ENCODE measurements at places on chromosomes 2 and 18.

- DNase-seq, result no peak
Measured at GRCh38 chr2:196925051-196925767, 1.3 kb downstream of the PGAP1 start.

DNA sequence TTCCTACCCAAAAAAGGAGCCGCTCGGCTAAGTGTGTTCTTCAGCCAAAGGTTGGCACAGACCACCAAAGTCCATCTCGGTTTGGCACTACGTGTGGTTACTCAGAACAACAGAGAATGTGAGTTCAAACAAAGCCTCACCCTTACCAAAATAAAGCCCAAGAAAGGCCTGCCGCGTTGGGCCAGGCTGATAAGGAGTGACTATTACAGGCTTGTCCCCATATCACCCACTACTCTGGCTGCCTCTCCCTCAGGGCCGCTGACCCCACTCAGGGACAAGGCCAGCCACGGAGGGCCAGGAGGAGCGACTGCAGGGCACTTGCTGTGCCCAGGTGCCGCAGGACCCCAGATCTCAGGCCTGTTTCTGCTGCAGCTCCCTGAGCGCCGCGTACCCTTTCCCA lies 13.8 kb downstream of the HS1BP3 start:
- DNase-seq, result no peak

- no peak for DNase-seq
Measured at GRCh38 chr2:105324101-105324500, 5.4 kb downstream of the TGFBRAP1 start.

- DNase-seq, result no peak
Measured at GRCh38 chr2:1594373-1595171, 149.7 kb downstream of the PXDN start.

GRCh38 chr2:65326276-65326675 lies 98.6 kb downstream of the ACTR2 start:
- no peak for DNase-seq

- DNase-seq, result no peak
Measured at GRCh38 chr18:77067291-77068061, 65.1 kb downstream of the MBP start.

DNA sequence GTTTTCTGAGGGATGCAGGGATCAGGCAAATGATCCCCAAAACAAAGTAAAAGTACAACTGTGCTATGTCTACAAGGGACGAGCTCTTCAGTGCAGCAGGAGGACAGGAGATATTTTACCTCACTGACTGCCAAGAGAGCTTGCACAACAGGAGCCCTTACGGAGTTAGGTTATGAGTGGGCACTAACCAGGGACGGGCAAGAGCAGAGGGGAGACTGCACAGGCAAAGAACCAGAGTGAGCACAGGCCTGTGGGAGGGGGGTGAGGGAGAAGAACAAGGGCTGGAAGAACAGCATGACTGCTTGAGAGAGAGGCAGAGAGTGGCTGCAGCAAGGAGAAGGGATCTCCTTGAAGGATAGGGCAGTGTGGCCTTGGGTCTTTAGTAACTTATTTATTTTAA lies 101.1 kb upstream of the PID1 start:
- no peak for DNase-seq

DNA sequence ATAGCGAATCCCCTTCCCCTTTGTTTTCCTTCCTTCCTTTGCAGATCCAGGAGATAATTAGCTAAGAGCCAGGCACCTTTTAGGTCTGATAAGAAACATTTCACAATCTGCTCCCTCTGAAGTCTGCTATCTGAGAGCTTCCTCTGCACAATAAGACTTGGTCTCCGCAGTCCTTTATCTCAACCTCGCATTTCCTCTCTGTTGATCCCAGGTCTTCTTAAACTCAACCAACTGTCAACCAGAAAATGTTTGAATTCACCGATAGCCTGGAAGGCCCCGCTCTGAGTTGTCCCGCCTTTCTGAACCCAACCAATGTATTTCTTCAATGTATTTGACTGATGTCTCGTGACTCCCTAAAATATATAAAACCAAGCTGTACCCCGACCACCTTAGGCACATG lies 78.4 kb upstream of the CTDP1 start:
- DNase-seq, result no peak

GRCh38 chr2:68643874-68644485 lies 601 bp downstream of the PROKR1 start:
- DNase-seq, result no peak

DNA sequence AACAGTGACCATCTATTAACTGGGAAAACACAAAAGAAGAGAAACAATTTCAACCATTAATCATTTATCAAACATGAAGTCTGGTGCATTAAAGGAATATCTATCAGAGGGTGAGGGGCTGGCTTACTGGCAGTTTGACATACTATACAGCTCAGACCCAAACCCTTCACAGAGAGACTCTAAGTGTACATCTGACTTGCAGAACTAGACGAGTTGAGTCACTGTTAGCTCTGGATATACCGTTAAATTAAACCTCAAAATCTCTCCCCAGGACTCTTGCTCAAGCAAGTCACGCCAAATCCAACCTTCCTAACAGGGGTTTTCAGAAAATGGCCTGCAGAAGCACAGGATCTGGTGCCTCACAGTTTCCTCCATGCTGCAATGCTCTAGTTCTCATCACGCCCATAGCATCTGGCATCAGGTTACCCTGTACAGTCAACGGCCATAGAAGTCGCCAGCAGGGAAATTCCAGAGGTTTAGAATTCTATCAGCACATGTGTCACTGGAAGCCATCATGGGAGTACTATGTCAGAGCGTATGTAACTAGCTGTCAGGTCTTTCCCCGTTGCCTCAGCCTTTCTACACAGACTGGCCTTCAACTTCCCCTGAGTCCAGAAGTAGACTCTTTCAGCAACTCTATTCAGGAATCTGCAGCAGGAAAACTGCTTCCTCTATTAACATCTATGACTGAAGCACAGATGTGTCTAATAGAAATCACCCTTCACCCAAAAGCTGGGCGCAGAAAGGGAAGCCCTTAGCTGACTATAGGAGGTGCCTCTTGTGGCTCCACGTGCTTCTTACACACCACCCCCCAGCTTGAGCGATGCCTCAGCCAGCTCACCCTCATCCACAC lies 9.3 kb downstream of the TGOLN2 start:
- no peak for DNase-seq

- DNase-seq, result no peak
Measured at GRCh38 chr2:157438863-157439823, 4.7 kb downstream of the CYTIP start.

GRCh38 chr2:144683107-144683753 lies 163.3 kb upstream of the ZEB2 start:
- no peak for DNase-seq

DNA sequence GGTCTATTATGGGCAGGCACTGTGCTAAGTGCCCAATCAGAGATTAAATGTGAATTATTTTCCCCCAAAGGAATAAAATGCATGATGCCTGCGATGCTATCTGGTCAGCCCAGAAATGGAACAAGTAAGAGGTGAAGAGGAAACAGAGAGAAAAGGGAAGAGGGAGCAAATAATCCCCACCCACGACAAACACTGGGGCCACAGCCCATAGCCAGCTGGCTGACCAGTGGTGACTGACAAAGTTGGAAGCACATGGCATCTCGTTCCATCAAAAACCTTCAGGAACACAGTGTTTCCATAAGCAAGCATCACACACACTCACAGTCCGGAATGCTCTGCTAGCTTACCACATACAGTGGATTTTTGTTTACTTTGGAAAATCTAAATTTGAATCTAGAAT lies 21.1 kb upstream of the COX7A2L start:
- no peak for DNase-seq

GRCh38 chr2:64899081-64899865 lies 89.9 kb upstream of the SLC1A4 start:
- DNase-seq, result no peak

GRCh38 chr2:10221443-10221842 lies 81.3 kb upstream of the HPCAL1 start:
- DNase-seq, result no peak

DNA sequence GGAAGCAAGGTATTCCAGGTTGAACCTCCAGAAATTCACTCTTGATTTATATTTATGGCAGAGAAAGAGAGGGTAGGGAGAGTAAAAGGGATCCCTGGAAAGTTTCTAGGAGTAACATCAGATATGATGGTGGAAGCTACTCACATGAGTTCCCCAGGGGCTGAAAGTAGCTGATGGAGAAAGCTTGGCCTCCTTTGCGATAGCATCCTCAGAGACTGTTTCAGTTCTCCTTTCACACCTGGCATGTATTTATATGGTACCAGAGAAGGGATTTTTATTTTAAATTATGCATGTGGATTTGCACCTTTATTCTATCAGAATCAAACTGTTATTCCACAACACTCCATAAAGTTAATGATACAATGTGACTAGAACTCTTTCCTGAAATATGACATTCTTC lies 126.3 kb upstream of the OSR1 start:
- DNase-seq, result no peak

DNA sequence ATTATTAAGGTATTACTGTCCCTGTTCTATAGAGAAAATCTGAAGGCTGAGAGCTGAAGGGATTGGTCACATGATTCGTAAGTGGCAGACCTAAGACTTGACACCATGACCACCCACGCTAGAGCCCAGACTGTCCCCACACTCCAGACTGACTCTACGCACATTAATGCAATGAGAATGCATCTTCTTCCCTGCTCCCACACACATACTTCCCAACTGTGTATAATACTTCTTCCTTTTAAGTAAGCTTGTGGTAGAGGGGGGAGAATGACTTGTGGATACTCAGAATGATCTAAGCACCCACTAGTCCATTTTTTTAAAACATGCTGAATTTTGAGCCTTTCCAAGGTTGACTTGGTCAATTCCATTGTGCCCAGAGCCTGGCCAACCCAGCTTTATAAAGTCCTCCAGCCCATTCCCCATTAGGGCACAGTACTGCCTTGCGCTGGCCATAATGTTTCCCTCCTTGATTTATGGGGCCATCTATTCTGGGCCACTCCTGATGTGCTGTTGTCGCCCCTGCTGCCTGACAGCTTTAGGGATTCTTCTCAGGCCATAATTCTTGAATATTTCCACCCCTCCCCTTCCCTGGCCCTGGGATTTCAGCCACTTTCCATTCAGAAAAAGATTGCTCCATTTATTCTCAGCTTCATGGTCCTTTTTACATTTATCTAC lies 28.7 kb downstream of the ALK start:
- DNase-seq, result no peak

DNA sequence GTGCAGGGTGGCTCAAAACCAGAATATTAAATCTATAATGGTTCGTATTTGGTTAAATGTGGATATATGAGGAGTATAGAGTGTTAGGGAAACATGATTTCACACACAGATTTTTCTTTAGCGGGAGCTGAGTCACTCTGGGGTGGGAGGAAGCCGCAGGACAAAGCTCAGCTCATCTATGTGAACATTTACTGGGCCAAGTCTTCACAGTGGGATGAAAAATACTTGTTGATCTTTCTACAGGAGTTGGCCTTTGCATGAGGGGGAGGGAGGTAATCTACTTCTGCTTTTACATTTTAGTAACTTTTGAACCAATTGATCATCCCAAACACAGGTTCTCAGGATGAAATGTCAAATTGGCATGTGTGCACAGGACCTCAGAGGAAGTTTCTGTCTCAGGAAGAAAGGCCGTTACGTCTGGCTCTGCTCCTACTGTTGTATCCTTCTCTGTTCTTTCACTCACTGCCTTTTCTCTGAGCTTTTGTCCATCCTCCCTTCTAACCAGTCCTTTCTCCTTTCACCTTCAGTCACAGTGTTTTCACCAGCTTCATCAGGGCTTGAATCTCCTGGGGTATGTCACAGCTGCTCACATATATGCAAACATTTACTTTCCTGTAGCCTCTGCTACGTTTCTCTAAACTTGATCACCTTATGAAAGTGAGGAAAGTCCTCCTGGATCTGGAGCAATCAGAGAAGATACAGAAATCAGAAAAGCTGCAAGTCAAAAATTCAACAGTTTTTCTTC lies 943.3 kb upstream of the FANCL start:
- no peak for DNase-seq

DNA sequence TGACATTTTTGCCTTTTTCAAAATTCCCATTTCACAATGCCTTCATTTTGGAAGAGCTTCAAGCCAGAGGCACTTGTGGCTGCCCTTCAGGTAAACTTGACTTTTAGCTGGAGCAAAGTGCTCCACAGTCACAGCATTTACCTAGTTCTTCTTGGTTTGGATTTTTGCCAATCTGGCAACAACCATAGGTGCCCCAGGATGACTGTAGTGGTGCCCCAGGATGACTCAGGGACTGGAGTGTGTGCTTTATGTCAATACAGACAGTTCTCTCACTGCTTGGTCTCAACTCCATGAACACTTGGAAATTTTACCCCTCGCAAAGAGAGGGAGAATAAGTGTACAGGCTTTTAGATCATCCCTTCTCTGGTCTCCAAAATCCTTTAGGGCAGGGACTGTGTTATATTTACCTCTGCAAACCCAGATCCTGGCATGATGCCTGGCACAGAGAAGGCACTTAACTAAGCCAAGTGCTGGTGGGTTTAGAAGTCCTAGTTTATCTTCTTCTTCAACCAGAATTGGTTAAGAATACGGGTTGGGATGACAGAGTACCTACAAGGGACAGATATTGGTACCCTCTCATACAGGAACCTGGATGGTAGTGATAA lies 15.3 kb upstream of the PTPN4 start:
- no peak for DNase-seq

- no peak for DNase-seq
Measured at GRCh38 chr2:129325151-129325550, 654.3 kb upstream of the RAB6C start.

DNA sequence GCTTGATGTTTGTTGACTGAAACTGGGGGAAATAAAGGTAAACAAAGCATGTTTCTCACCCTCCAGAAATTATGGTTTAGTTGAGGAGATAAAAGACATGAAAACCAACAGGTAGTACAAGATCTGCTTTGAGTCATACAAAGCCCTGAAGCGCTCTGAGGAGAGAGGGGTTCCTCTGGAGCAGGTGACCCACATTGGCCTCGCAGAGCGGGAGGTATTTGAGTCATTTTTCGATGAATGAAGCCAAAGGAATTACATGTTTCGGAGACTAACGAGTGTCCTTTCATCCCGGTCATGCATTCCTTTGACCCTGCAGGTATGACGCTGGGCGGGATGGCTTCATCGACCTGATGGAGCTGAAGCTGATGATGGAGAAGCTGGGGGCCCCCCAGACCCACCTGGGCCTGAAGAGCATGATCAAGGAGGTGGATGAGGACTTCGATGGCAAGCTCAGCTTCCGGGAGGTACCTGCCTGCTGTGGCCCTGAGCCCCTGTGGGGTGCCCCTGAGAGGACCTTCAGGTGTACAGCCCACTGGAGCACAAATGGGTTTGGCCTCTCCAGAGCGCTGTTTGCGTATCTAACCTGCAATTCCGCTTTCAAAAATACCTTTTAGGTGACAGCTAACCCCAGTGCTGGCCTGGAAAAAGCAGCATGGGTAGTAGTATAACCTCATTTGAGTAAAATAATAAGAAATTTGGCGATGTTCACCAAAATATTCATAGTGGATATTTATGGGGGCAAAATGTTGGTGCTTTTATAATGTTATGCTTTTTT lies 29.3 kb downstream of the EFHD1 start:
- DNase-seq, result no peak

GRCh38 chr2:11807156-11808015 lies 61.0 kb downstream of the LPIN1 start:
- DNase-seq, result no peak

DNA sequence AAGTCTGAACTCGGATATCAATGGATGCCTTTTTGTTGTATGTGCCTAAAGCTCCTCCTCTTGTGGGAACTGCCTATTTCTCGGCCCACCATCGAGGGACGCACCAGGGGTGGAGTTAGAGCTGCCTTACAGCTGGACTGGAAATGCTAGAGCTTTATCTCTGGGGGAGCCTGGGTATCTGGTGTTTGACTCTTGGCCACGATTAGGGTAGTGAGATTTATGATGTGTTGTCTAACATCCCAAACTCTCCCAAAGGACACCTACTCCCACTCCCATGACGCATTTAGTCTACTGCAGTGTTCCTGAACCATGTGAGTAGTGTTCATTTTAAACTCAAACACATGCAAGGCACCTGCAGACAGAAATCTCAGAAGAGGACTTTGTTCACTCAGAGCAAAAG lies 594.8 kb downstream of the METTL4 start:
- DNase-seq, result no peak

All from stimulated activated naive CD4-positive, alpha-beta T cell (primary cell).